ENCODE measurements at places on chromosomes 16 and 17. TPM values are rescaled to one million over a fixed set of nuclear protein-coding genes. Genes with fewer than 3 reads are reported as not detected.

The SPOP gene
- 23.3 TPM for total RNA-seq

DNA sequence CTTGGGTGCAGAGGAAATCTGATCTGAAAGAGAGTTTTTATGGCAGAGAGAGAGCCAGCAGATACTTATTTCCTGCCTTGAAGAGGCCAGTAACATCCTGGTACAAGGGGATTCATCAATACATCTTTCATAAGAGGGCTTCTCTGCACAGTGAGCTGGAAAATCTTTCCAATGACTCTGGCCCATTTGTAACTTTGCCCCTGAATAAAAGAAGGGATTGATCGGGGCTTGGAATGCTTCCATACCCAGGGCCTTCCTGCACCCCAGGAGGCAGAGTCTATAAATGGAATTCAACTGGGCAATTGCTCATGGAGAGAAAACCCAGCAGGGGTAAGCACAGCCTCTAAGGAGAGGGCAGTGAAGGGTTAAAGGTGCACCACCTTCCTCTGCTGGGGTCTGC is 163.3 kb downstream of the XYLT1 start:
- no peak for DNase-seq

DNA sequence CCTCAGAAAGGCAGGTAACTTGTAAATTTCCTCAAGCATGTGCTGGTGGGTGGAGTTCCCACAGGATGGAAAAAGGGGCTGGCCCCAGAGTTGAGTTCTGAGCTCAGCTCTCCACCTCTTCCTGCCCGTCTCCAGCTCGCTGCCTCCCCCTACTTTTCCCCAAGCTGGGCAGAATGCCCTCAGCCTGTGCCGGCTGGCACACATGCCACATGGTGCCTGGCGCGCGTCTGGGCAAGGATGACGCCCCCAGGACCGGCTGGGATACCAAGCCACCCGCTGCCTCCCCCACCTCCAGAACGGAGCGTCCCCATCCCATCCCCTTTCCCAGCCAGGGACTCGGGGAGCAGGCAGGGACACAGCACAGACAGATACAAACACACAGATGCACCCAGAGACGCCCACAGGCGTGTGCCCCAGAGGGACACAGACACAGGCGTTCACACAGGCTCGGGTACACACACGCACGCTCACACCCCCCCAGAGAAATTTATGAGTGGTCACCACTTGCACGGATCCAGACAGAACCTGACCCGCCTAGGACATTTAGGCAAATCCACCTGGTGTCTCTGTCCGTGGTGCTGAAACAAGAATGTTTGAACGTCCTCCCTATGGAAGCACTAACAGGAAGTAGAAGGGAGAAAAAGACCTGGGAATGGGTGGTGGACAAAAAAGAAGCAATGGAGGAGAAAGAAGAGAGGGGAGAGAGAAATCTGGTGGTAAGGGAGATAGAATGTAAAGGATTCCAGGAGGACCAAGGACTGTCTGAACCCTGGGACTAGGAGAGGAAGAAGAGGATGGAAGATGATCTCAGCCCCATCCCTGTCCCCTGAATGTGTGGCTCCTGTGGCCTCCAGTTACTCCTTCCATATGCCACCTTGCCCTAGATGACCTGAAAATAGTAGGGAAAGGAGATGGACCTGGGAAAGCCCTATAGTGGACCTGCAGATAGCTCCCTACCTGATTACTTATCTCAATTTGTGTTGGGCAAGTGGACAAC is 15.5 kb downstream of the NEUROD2 start:
- DNase-seq: peak; percentile 4

DNA sequence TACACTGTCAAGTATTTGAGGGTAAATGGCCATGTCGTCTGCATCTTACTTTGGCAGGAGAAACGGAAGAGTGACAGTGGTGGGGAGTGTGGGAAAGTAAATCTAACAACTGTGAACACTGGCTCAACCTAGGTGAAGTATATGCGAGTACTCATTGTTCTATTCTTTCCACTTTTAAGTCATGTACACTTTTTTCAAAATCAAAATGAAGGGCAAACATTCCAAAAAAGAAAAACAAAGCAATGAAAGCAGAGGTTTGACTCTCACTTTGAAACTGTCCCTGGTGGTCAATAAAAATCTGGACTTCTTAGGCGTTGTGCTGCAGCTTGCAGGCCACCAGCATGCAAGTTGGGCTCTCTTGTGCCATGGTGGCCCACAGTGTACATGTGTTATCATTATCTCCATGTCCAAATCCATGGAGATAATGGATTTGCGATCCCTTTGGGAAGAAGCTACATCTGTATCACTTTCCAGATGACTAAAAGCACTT is 32.7 kb downstream of the STAT5B start:
- DNase-seq: no peak

GRCh38 chr17:78634154-78634553 is 57.0 kb upstream of the DNAH17 start:
- DNase-seq: no peak

Data from epithelial cell of proximal tubule (primary cell).